ENCODE measurements at places on chromosomes 11 and 22.

- no peak for DNase-seq
These were observed 109.0 kb downstream of the FAR1 start for GRCh38 chr11:13777341-13777985.

DNA sequence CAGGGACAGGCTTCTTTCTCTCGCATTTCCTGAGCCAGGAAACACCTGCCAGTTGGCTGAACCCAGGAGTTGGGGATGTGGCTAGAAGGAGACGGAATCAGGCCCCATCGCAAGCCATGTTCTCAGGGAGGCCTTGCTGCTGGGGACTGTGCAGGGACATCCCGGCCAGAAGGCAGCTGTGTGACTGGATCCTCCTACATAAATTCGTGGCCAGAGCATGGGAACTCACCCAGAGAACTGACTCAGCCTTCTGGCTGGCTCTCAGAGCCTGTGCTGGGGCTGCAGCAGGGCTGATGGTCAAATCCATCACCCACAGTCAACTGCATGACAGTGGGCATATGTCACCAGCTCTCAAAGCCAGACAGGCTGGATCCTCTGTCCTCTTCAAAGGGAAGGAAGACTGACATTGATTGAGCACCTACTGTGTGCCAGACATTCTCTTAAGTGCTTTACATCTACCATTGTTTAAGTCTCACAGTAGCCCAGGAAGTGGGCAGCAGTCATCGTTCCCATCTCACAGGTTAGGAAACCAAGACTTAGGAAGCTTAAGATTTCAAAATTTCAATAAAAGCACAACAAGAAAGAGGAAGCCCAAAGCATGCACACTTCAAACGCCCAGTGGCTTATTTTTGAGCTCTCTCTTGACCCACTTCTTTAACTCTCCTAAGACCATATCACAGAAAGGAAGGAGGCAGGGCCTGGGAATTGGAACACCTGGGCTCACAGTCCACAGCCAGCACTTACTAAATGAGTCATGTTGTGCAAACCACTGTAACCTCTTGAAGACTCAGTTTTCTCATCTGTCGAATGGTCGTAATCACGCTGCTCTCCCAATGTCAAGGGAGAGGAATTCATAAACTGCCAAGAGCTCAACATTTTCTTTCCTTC, 30.9 kb upstream of the CACNG2 start:
- DNase-seq: no peak

GRCh38 chr22:23177197-23177596, 3.1 kb upstream of the BCR start:
- DNase-seq: no peak

DNA sequence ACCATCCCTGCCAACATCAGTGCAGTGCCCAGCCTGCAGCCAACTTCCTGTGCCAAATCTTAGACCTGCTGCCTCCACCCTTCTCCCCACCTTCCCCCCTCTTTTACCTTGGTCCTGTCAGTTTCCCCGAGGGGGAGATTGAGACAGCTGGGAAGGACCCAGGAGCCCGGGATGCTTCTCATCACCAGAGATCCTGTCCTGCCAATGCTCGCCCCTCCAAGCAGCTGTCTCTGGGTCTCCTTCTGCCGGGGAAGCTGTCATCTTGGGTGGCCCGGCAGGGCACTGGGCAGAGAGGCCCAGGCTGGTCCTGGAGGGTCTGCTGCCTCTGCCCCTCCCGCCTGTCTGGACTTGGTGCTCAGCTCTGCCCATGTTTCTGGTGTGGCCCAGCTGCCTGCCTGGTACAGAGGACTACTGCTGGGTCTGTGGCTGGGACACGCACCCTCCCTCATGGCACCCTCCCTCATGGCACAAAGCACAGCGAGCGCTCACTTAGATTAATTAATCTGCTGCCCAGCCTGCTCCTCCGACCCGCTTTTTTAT, 60.4 kb upstream of the THY1 start:
- DNase-seq: no peak

GRCh38 chr22:49157529-49158339, 669.9 kb downstream of the BRD1 start:
- no peak for DNase-seq

DNA sequence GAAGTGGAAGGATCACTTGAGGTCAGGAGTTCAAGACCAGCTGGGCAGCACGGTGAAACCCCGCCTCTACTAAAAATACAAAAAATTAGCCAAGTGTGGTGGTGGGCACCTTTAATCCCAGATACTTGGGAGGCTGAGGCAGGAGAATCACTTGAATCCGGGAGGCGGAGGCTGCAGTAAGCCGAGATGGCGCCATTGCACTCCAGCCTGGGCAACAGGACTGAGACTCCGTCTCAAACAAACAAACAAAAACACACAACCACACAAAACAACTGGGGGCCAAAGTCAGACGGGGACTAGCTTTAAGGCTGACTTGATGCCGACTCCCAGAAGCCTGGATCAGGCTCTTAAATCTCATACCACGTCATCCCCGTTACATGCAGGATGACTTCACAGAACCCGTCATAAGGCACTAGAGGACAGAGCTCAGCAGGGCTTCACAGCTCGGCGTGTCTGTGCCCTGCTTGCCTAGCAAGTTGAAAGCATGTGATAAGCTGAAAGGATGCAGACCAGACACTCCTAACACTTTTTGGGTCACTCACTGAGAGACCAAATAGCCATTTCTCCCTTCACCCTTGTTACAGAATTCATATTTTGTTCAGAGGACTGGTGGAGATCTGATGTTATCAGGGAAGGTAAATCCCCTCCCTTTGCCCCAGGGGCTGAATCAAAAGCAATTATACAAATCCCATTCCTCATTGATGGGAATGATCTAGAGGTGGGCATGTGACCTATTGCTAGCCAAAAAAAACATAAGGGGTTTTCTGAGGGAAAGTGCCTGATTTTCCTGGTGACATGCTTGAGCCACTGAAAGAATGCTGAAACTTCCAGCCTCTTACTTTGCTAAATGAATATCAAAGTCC, 65.4 kb downstream of the GAB2 start:
- no peak for DNase-seq

GRCh38 chr11:83611031-83611430, 324.9 kb upstream of the CCDC90B start:
- no peak for DNase-seq

DNA sequence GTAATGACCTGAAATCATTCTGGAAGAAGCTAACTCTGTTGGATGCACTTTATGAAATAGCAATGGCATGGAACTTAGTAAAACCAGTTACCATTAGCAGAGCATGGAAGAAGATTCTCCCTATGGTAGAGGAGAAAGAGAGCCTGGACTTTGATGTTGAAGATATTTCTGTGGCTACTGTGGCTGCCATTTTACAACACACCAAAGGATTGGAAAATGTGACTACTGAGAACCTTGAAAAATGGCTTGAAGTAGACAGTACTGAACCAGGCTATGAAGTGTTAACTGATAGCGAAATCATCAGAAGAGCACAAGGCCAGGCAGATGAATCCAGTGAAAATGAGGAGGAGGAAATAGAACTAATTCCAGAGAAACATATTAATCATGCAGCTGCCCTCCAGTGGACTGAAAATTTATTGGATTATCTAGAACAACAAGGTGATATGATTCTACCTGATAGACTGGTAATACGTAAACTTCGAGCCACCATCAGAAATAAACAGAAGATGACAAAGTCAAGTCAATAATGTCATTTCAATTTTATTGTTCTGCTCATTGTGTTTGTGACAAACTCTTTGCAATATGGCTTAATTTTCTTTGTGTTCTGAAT, 2.0 kb downstream of the JRKL start:
- DNase-seq: no peak
